Stimulated activated CD4-positive, alpha-beta T cell treated with anti-CD3 and anti-CD28 coated beads, TNF-alpha, amount 100 ng/mL, for 24 hours (primary cell): ENCODE measurements at places on chromosomes 16 and 17.

DNA sequence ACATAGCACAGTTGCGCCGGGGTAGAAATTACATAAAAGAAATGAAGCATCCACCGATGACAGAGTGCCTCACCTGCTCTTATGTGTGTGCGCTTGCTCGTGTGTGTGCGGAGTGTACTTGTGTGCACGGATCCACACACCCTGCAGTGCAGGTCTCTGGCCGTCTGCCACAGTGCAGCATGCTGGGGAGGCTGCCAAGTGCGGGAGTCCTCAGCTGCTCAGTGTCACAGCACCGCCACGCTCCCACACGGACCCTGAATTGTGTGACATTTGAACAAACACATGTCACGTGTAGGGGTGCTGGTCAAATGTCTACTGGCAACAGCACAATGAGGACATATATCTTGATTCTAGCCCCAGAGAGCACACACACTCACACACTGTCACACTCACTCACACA is 243.0 kb upstream of the MYOCD start:
- DNase-seq: no peak

- DNase-seq: no peak
These were observed 14.7 kb upstream of the ZCCHC14 start for GRCh38 chr16:87507351-87508069.

DNA sequence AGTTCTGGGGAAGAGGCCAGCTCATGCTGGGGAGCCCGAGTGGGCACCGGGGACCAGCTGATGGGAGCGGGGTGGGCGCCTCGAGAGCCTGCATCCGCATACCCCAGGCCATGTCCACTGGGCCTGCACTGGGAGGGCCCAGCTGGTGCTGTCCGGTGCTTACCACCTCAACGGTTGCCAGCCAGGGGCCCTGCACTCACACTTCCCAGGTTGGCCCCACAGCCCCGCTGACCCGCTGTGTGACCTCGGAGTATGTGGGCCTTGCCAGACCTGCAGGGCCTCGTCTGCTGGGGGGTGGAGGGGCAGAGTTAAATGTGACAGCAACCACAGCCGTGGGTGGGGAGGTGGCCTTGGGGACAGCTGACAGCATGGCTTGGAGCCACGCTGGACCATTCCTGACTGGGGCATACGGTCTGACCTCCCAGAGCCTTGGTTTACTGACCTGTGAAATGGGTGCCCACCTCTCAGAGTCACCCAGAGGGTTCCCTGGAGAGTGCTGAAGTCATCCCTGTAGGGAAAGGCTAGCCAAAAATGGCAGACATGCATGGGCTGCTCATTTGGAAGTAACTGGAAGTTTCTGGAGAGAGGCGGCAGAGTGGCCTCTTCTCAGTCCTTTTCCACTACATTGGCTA is 5.4 kb upstream of the GAA start:
- DNase-seq: no peak

DNA sequence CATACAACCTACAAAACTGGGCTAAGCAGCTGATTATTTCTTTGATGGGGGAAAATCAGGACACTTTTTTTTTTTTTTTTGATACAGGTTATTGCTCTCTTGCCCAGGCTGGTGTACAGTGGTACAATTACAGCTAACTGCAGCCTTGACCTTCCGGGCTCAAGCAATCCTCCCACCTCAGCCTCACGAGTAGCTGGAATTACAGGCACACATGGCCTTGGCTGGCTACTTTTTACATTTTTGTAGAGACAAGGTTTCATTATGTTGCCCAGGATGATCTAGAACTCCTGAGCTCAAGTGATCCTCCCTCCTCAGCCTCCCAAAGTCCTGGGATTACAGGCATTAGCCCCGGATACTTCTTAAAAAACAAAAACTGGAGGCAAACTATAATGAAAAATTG is 20.6 kb upstream of the TMEM97 start:
- DNase-seq: no peak

- no peak for DNase-seq
These were observed 66.4 kb downstream of the CYB5B start for GRCh38 chr16:69490707-69491324.

- no peak for DNase-seq
These were observed 23.7 kb downstream of the SRCIN1 start for GRCh38 chr17:38582069-38582468.
